Lower leg skin (tissue), 4 donors: ENCODE measurements at places on chromosomes 1 and 21.
A peak's percentile ranks its signal among the peaks of the same experiment; 100 is the strongest.

DNA sequence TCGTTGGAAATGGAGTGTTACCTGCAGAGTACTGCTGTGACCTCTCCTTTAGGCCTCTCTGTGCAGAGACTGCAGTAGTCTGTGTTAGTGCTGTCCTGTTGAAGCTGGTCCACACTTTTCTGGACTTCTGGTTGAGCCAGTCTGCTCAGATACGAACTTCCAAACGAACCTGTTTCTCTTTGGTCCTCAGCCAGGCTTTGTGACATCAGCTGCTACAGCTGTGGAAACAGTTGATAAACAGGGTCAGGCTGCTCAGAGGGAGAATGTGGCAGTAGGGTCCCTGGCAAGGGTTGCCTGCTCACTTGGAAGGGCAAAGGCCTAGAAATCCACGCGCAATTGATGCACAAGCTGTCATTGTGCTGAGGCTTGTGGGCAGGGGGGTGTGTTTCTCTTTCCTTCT, 98.8 kb downstream of the NOS1AP start:
- DNase-seq, result no peak

DNA sequence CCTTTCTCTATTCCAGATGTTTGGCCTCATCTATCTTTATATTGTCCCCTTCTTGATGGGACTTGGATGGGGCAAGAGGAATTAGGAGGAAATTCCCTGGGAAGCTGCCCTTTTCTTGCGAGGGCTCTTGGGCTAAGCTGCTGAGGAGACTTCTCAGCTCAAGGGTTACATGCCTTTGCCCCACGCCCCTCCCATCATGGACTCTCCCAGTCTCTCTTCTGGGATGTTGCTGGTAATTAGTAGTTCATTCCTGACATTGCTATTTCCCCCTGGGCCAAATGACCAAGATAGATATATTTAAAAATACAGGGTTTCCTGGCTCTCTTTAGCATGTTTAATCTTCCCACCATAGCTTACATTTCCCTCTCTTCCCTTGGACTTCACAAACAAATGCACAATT, 90.6 kb upstream of the RALGPS2 start:
- no peak for DNase-seq

GRCh38 chr1:40868051-40868723, 6.0 kb upstream of the CITED4 start:
- no peak for DNase-seq

DNA sequence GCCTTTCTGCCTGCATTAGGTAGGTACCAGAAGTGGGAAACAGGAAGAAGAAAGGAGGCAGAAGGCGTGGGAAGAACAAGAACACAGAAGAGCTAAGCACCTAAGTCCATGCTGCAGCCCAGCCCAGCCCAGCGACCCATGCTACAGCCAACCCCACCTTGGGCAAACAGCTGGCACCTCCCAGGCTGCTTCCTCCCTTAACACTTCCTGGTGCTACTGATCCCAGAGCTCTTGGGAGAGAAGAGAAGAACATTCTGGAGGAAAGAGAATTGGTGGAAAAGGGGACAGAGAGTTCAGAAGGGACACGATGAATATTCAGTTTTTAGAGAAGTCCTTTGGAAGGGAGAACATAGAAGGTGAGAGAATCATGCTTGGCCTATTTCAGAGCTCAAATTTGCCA, 28.5 kb downstream of the PLEKHA6 start:
- no peak for DNase-seq

DNA sequence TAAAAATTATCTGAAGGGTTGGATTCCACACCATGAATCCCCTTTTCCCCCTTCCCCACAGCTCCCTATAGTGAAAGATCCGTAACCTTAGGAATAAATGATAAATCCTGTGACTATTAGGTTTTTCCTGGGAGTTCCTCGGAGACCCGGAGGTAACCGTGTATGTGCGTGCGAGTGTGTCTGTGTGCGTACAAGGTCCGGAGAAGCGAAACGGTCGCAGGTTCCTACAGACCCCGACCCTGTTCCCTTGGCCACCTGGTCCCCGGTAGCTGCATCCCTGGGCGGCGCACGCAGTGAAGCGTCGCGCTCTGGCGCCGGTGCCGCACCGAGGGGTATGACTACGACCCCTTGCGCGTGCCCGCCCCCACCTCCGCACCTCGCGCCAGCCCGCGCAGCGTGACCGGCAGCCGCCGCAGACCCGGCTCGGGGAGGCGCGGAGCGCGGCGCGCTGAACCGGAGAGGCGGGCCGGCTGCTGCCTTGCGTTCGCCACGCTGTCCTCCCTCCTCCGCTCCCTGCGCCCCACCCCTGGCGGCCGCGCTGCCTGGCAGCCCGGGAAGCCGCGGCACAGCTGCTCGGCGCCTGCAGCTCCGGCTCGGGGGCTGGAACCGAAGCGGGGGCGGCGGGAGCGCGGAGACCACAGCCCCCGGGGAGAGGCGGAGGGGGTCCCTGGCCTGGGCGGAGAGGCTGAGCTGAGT, at the start of gene AK5:
Gene AK5, plus strand, starts transcription at position 529 of the 696 bp plus-strand sequence. CDS start 295 bp downstream, outside the sequence.
- DNase-seq, result peak; percentile 82

DNA sequence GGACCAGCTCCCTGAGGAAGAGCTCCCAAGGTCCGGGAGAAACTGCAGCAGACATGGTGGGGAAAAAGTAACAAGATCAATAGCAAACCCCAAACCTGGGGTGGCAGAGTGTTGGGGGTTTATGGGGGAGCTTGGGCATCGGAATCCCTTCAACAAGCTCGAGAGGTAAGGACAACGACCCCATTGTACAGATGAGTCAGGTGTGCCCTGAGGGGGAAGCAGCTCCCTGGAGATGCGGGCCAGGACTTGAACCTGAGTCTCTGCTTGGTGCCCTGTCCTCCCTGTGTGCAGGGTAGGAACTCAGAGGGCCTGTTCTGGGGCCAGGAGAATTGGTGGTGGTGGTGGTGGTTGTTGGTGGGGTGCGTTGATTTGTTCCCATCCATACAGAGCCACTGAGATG, 125.4 kb downstream of the PTPRU start:
- no peak for DNase-seq
